ENCODE measurements at places on chromosomes 16 and 17.

DNA sequence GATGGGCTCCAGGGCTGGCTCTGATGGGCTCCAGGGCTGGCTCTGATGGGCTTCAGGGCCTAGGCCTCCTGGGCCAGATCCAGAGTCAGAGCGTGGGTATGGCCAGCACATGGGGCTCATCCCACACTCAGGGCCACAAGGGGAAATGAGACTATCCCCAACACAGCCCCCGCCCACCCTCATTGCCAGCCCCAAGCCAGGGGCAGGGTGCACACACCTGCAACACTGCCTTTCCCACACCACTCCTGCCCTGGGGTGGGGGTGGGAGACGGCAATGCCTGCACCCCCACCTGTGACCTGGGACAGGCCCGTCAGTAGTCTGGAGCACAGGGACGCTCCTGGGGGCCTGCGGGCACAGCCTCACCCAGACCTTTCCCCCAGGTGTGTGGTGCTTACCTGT lies 14.3 kb upstream of the ATP6V0C start:
- no peak for DNase-seq

DNA sequence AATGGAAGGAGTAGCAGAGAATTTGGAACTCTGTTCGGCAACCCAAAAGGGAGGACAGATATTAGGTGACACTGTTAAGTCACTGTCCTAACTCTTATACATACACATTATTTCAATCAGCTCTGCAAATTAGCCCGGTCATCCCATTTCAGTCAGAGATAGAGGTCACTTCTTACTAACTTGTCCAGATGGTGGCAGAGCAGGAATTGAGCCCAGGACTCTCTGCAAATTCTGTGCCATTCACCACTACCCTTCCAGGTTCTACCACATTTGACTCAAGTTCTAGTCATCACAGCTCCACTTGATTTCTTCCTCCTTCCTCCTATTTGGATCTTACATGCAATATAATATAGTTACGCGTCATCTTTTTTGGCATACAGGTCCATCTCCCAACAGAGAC lies 35.9 kb upstream of the NUDT7 start:
- DNase-seq, result no peak

DNA sequence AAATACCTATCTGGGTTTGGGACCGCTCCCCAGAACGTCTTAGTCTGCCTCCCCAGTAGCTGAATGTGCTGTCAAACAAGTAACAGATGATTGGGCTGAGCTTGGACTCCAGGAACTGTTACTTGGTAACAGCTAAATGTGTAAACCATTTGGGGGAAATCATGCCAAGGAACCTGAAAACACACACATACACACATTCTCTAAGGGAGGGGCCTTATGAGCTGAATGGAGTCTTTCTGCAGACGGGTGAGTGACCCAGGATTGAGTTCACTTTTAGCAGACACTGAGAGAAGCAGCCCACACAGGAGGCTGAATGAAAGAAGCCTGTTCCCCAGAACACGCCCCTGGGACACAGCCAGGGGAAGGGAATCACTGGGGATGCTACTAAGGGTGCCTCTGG lies 1.6 kb downstream of the ACLY start:
- DNase-seq, result no peak

- DNase-seq, result no peak
These were observed at the start of gene CCL8 for GRCh38 chr17:34319039-34319483. CCL8 (plus strand) TSS chr17:34319435; CDS start chr17:34319502, 67 bp downstream.

DNA sequence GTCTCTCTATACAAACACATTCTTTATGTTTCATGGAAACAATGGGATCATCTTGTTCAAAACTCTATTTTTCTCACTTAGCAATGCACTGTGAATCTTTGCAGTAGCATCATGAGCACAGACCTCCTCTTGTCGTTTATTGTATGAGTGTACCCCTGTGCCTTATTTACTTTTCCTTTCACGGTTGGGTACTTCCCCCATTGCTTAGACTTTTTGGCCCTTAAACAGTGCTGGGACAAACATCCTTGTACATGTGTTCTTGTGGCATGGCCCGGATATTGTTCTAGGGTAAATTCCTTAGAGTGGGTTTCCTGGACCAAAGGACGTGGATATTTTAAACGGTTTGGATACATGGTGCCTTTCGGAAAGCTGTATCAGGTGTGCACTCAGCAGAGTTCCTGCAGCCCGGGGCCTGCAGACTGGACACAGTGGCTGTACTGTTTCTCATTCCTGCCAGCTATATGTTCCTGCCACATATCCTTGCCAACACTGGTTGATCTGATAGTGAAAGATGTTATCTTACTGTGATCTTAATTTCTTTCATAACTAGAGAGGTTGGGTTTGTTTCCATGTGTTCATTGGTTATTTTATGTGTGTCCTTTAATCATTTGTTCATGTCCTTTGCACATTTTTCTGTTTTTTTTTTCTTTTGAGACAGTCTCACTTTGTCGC lies 111.1 kb downstream of the OR1D5 start:
- DNase-seq, result no peak

DNA sequence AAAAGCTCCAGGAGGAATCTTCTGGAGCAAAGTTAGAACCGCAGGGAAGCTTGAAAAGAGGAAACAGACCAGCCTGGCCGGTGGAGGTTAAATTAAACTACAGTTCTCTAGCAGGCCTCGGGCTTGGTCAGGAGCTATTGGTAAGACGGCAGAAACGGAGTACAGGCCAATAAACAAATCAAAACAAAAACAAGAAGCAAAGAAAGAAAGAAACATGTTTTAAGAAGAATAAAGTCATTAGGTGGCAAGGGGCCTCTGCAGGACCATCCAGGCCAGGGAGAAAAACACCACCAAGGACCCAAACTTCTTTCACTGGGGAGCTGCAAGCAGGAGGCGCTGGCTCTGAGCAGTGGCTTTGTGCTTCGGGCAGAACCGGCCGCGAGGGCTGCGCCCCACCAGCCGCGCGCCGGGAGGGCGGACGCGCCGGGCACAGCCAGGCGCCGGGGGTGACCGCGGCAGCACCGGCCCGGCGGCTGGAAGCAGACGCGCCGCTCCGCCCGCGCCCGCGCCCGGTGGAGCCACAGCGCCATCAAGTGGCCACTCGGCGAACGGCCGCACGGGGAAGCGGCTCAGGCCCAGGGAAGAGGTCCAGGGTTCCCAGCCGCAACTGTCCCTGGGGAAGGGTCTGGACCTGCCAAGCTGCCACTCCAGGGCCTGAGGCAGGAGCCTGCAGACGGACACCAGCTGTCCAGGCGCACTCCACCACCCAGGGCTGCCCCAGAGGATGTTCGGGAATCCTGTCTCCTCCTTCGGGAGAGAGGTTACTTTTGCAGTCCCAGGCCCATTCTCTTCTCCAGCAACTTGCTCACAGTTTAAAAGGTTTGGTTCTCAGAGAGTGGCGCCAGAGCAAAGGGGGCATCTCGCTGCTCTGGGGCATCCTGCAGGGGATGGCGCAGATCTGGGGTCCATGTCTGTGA lies 419.4 kb downstream of the SOX9 start:
- peak; percentile 70 for DNase-seq

GRCh38 chr17:66711881-66712321 lies 123.0 kb upstream of the CACNG5 start:
- peak; percentile 64 for DNase-seq

- DNase-seq, result no peak
These were observed 94.6 kb downstream of the BANP start for GRCh38 chr16:88045820-88046303.

GRCh38 chr16:20826039-20826566 lies 19.8 kb downstream of the REXO5 start:
- no peak for DNase-seq

- DNase-seq, result no peak
These were observed 2.8 kb downstream of the PLCD3 start for GRCh38 chr17:45129426-45129939.

DNA sequence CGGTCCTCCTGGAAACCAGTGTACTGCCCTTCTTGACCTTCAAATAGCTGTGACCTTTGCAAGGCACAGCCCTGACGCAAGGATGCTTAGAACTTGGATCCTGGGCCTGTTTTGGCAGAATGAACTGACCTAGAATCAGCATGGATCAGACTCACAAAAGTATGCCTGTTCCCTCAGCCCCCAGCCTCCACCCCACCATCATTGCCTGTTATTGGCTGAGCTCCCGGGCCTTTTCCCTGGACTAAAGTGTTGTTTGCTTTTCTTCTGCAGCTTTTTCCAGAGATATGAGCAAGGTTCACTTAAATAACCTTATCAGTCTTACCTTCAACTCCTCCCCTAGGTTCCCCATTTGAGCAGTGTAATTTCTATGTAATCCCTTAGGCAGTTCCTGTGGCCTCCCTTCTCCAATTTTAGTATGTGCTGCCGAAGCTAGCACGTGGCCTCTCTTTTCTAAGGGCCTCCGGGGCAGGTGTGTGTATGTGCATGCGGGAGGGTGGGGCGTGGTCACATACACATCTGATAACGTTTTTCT lies 347.4 kb downstream of the MAF start:
- DNase-seq, result no peak

- peak; percentile 15 for DNase-seq
These were observed 122.4 kb upstream of the NUDT7 start for GRCh38 chr16:77599793-77600415.

GRCh38 chr17:57377094-57377493 lies 120.8 kb downstream of the MSI2 start:
- no peak for DNase-seq
